Osteoblast (primary cell): ENCODE measurements at places on chromosomes 5 and 9.

DNA sequence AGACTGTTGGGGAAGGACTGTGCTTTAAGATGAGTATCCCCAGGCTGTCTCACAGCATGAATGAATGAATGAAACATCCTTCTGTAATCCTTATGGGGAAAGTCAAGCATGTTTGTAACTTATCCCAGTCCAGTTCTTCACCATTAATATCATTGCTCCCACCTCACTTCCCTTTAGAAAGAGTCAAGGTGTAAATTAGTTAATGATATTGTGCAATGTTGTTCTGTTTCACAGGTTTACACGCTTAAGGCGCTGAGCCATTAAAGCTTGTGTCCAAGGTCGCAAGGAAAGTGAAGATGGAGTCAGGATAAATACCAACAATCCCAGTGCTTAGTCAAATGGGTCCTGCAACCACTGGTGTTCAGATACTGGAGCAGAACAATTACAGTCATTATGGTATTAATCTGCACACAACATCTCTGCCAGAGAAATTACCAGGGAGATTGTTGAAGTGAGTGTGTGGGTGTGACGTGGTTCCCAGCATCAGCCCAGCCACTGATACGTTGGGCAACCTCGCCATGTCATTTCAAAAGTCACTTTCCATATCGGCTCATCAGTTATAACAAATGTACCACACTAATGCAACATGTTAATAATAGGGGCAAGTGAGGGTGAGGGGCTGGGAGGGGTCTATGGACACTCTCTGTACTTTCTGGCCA is 1.5 kb upstream of the MYO10 start:
- peak; percentile 42 for DNase-seq

GRCh38 chr5:76245590-76245989 is 157.5 kb upstream of the IQGAP2 start:
- DNase-seq, result no peak

DNA sequence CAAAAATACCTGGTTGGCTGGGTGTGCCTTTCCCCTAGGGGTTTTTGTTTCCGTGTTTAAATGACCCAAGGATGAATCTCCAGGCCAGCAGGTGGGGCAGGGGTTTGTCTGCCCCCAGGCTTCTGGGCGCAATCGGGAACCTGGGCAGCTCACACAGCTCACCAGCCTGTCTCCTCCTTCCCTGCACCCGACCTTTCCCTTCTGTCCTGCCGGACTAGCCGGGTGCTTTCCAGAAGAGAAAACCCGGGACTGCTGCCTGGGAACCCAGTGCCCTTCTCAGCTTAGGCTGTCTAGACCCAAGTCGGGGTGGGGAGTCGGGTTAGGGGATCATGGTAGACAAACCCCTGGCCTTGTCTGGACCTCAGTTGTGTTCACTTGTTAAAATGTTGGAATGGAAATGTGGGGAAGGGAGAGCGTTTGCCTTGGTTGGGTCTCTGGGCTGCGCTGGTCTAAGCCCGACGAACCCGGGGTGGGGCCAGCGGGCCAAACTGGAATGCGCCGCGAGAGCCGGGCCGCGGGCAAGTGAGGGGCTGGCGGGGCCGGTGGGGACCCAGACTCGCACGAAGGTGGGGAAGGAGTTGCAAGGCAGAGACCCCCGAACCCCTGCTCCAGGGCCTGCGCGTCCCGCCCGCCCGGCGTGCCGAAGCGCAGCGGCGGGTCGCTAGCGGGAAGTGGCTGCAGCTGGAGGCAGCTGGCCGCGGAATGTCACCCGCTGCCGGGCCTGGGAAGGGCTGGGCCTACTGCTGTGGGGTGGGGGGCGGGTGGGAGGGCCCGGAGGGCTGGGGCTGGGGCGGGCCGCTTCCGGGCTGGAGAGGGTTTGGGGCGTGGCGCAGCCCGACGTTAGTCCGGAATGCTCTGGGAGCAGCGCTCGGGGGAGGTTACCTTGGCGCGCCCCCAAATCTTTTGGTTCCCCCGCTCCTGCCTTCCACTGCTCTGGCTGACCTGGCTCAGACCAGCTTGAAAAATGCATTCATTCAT is 84.6 kb downstream of the DAB2IP start:
- peak; percentile 86 for DNase-seq

DNA sequence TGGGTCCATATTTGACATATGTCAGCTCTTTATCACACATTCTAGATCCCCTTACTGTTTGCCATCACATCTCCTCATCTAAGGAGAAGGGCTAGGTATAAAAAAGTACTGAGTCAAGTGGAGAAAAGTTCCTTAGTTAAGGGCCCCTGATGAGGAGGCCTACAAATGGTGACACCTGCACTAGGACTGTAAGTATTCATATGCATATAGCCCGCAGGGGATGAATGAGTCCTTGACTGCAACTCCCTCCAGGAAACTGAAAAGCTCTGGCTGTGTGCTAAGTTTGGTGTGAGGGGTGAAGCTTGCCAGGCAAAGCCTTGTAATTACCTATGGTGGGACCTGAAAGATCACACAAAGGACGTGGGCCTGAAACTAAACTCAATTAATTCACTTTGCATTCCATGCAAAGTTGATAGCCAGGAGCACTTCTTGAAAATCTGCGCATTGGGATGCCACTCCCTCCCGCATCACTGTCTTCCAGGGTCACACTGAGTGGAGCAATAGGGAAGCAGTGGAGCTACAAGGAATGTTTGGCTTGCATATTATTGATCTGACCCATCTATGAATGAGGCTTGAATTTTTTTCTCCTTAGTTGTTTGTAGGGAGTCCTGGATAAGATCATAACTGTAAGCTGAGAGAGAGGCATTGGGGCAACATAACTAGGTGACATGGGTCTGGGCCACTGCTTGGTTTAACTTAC is 11.9 kb upstream of the EQTN start:
- no peak for DNase-seq

GRCh38 chr5:101103874-101104273 is 200.8 kb upstream of the ST8SIA4 start:
- DNase-seq, result no peak

DNA sequence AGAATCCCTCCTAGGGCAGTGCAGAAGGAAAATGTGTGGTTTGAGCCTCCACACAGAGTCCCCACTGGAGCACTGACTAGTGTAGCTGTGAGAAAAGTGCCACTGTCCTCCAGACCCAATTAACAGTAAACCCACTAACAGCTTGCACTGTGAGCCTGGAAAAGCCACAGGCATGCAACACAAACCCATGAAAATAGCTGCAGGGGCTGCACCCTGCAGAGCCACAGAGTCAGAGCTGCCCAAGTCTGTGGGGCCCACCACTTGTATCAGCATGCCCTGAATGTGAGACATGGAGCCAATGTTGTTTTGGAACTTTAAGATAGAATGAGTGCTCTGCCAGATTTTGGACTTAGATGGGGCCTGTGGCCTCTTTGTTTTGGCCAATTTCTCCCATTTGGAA is 119.8 kb upstream of the CDH9 start:
- no peak for DNase-seq

- no peak for DNase-seq
These were observed 102.2 kb upstream of the TMEM161B start for GRCh38 chr5:88370824-88371223.

GRCh38 chr9:84059936-84060335 is 79.3 kb downstream of the RMI1 start:
- DNase-seq, result no peak

DNA sequence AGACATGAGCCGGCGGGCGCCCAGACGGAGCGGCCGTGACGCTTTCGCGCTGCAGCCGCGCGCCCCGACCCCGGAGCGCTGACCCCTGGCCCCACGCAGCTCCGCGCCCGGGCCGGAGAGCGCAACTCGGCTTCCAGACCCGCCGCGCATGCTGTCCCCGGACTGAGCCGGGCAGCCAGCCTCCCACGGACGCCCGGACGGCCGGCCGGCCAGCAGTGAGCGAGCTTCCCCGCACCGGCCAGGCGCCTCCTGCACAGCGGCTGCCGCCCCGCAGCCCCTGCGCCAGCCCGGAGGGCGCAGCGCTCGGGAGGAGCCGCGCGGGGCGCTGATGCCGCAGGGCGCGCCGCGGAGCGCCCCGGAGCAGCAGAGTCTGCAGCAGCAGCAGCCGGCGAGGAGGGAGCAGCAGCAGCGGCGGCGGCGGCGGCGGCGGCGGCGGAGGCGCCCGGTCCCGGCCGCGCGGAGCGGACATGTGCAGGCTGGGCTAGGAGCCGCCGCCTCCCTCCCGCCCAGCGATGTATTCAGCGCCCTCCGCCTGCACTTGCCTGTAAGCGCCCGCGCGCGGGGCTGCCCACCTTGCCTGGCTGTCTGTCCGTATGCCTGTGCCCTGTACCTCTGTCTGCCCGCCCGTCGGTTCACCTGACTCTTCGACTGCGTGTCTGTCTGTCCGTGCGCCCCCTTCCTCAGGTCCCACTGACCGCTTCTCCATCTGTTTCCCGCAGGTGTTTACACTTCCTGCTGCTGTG is 412 bp downstream of the FGF18 start:
- peak; percentile 93 for DNase-seq

- no peak for DNase-seq
These were observed 348.0 kb downstream of the ZNF608 start for GRCh38 chr5:124398460-124398859.

- no peak for DNase-seq
These were observed 2.4 kb upstream of the RAI14 start for GRCh38 chr5:34653708-34654107.

DNA sequence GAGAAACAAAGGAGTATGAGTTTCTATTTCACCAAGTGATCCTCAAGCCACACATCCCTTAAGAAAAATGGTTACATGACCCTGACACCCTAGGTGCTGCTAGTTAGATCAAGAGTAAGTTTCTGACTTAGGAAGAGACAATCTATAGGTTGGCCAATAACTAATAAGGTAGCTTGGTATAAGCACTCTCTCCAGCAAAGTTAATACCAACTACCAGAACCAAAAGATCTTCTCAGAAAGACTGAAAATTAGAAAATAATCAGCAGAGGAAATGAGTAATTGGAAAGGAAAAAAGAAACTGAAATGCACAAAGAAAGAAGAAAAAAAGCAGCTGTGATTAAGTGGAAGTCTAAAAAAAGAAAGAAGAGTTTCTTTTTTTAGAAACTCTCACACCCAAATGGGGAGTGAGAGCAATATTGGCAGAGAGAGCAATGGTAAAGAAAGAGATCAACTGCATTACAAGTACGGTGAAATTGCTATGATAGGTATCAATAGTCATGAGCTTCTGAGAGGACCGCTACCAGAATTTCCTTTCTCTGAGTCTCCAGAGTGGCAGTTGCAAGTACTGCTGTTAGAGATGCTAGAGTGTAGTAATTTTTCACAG is 195.5 kb downstream of the TMEM167A start:
- DNase-seq, result no peak
